ENCODE measurements at places on chromosomes 5 and 9.

DNA sequence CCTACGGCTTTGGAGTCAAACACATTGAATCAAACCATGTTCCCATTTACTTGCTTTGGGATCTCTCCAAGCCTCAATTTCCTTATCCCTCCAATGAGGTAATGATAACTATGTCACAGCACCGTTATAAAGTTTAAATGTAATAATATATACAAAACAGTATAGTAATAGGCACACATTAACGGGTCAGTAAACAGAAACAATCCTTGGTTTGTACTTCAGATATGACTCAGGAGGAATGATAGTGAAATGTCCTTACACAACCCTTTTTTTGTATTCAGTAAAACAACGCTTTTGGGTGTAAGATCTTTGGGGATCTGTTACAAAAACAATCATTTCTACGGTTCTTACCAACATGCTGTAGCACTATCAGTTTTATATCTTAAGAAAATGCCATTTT is 178.5 kb upstream of the GNA14 start:
- H3K27ac ChIP-seq: no peak overlapping the region
- no peak for DNase-seq
- no peaks in the 10 kb centered on the region for H3K27me3 ChIP-seq
- peaks cover 14% of the 10 kb centered on the region for H3K4me1 ChIP-seq

- H3K27me3 ChIP-seq: peaks cover 47% of the 10 kb centered on the region
- H3K27ac ChIP-seq: no peak overlapping the region
Measured at GRCh38 chr5:36743891-36744772, 132.4 kb upstream of the NIPBL start.

DNA sequence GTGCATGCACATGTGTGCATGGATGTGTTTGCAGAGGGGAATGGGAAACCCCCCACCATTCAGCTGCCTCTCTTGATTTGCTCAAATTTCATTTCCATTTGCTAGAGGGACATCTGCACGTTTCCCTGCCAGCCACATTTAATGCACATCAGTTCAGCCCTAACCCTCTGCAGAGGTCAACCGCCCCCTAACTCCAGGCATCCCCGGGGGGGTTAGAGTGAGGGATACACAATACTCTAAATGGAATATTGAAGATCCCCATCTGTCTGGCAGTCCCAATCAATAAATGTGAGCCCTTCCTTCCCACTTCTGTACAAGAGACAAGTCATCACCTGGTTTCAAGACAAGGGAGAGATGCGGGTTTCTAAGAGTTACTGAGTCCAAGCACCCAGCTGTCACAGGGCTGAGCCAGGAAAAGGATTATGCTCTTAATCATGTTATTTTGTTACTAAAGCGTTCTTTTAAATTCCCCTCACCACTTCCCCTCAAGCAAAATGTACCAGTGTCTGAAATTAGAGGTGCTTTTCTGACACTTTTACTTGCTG is 134.1 kb downstream of the SEMA6A start:
- H3K4me3 ChIP-seq: no peak overlapping the region
- H3K4me1 ChIP-seq: no peaks in the 10 kb centered on the region
- H3K27ac ChIP-seq: no peak overlapping the region

DNA sequence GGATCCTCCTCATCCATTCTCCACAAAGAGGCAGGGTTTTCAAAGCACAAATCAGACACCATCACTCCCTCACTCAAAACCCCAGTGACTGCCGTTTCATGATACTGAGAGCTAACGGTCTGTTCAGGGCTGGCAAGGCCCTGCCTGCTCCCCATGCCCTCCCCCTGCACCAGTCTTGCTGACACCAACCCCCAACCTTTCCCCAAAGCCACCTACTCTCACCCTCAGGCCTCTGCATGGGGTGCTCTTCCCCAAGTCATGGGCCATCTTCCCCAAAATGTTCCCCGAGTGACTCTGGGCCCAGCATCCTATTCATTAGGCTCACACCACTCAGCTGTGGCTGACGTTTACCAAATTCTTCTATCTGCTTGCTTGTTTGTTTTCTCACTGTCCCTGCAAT is 21.7 kb upstream of the OLFM1 start:
- H3K4me3 ChIP-seq: no peak overlapping the region
- no peak for DNase-seq
- no peaks in the 10 kb centered on the region for H3K36me3 ChIP-seq
- H3K27ac ChIP-seq: no peak overlapping the region

DNA sequence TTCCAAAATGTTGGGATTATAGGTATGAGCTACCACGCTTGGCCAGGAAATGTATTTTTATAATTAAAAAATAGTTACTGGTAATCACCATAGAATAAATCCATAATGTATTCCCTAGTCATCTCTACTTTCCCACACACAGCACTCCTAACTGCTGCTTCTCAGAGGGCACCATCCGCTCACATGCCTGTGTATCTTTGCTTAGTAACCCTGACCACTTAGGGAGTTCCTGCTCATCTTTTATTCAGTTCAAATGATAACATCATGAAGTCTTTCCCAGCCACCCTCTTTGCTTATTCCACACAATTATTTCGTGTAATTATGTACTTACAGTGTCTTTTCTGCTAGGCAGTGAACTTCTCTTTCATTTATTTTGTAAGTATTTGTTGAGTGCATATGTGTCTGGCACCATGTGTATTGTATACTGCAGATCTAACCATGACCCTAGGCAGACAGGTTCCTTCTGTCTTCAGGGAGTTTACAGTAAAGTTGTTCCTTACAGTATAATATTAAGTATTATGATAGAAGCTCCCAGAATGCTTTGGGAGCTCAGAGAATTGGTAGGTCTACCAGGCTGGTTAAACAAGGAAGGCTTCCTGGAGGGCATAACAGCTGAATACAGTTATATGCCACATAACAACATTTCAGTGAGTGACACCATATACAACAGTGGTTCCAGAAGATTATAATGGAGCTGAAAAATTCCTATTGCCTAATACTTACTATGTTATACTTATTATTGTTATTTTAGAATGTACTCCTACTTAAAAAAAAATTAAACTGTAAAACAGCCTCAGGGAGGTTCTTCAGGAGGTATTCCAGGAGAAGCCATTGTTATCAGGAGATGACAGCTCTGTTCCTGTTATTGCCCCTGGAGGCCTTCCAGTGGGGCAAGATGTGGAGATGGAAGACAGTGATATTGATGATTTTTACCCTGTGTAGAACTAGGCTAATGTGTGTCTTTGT is 39.2 kb downstream of the DCAF10 start:
- peaks cover 10% of the 10 kb centered on the region for H3K36me3 ChIP-seq
- no peak overlapping the region for H3K27ac ChIP-seq

DNA sequence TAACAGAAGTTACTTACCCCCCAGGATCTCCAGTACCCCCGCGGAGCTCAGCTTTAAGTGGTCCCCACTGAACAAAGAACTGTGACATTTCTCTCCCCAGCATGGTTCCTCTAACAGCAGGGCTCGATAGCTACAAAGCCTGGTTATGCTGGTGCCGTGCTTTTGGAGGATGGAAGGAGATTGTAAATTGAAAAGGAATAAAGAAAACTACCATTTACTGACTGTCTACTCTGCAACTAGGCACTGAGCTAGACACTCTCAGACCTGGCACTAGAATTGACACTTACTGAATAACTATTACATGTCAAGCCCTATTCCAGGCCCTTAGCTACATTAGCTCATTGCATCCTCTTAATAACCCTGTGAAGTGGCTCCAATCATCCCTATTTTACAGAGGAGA is 145.3 kb downstream of the TTLL11 start:
- H3K36me3 ChIP-seq: no peaks in the 10 kb centered on the region
- no peaks in the 10 kb centered on the region for H3K4me1 ChIP-seq
- no peak overlapping the region for H3K4me3 ChIP-seq
- H3K27me3 ChIP-seq: no peaks in the 10 kb centered on the region

- H3K4me3 ChIP-seq: no peak overlapping the region
- H3K4me1 ChIP-seq: no peaks in the 10 kb centered on the region
- DNase-seq: no peak
Measured at GRCh38 chr9:127252410-127253318, 11.9 kb upstream of the GARNL3 start.

- no peak overlapping the region for H3K4me3 ChIP-seq
- H3K36me3 ChIP-seq: no peaks in the 10 kb centered on the region
- peaks cover 5% of the 10 kb centered on the region for H3K27me3 ChIP-seq
- DNase-seq: no peak
- no peak overlapping the region for H3K27ac ChIP-seq
Measured at GRCh38 chr9:95491543-95492320, 25.0 kb downstream of the PTCH1 start.

- no peak overlapping the region for H3K4me3 ChIP-seq
- H3K4me1 ChIP-seq: no peaks in the 10 kb centered on the region
- no peaks in the 10 kb centered on the region for H3K36me3 ChIP-seq
Measured at GRCh38 chr9:76321195-76321828, 72.9 kb downstream of the RFK start.

DNA sequence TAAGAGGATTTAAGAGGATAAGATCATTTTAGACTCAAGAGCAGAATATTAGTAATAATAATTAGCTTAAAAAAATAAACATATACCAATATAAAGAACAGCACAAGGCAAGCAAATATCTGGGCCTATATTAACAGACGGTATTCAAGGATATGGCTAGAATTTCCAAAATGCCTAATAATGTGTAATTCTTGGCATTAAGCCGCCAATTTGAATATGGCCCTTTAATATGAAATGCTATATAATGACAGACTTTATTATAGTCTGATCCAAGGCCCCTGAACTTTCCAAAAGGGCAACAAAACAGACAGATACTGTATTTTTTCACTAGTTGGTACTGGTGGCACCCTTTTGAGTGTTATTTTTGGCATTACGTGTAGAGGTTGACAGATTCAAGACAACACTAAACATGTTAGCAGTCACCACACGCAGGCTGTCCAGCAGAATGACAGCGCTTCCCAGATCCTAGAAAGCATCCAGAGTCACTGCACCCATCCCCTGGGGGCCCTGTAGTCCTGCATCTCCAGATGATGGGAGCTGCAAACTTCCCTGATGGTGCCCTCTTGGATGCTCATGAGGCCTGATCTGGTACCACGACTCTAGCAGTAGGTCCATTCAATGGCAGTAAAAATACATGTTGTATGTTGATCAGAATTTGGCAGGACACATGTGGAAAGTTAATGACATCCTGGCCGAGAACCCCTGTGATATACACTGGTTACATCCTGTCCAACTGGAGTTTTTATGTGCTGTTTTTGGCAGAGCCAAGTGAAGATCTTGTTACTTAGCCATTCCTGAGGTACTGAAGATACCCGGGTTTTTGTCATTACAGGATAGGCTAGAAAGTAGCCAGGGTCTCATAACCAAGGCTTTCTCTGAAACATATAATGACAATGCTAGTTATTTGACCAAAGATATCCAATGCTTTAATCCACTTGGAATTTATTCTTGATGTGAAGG is 1.7 kb upstream of the ABL1 start:
- no peaks in the 10 kb centered on the region for H3K27me3 ChIP-seq
- DNase-seq: no peak
- H3K4me3 ChIP-seq: no peak overlapping the region
- H3K36me3 ChIP-seq: peaks cover 6% of the 10 kb centered on the region
- H3K27ac ChIP-seq: no peak overlapping the region
- peaks cover 24% of the 10 kb centered on the region for H3K4me1 ChIP-seq

Data from activated CD4-positive, alpha-beta T cell treated with anti-CD3 and anti-CD28 coated beads, Interleukin-2, amount 10 ng/mL, durations not matched to agents 7 days and 5 days (primary cell).